ENCODE measurements at places on chromosomes 7 and 10.

- no peak for DNase-seq
These were observed 7.3 kb downstream of the FGFBP3 start for GRCh38 chr10:91901784-91902677.

GRCh38 chr10:129958148-129958628 lies 5.9 kb downstream of the EBF3 start:
- no peak for DNase-seq

- no peak for DNase-seq
These were observed 32.8 kb downstream of the SLC39A12 start for GRCh38 chr10:17984563-17984962.

DNA sequence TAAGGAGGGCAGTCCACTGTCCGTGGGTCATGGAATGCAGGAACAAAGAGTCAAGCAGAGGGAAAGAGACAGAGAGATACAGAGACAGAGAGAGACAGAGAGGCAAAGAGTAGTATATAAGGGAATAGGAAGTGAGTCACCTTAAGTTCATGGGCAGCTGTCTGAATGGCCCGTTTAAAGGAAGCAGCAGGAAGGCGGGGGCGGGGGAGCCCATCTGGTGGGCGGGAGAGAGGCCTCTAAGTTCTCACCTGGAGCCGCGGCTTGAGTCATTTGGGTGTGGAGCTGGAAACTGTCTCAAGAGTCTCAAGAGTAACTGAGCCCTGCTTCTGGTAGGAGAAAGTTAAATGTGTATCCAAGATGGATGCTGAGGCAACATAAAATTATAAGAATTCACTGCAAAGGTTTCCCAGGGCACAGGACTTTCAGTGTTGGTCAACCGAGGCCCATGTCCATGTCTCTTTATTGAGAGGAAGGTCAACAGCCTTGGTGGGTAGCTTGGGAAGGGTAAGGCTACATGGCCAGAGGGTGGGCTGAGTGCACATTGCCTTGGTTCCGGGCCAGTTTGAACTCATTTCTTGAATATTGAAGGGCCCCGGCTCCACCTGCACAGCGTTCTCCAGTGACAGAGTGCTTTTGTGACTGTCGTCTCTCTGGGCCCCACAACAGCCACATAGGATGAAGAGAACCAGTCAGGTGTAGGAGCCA lies 85.5 kb upstream of the CACUL1 start:
- no peak for DNase-seq

DNA sequence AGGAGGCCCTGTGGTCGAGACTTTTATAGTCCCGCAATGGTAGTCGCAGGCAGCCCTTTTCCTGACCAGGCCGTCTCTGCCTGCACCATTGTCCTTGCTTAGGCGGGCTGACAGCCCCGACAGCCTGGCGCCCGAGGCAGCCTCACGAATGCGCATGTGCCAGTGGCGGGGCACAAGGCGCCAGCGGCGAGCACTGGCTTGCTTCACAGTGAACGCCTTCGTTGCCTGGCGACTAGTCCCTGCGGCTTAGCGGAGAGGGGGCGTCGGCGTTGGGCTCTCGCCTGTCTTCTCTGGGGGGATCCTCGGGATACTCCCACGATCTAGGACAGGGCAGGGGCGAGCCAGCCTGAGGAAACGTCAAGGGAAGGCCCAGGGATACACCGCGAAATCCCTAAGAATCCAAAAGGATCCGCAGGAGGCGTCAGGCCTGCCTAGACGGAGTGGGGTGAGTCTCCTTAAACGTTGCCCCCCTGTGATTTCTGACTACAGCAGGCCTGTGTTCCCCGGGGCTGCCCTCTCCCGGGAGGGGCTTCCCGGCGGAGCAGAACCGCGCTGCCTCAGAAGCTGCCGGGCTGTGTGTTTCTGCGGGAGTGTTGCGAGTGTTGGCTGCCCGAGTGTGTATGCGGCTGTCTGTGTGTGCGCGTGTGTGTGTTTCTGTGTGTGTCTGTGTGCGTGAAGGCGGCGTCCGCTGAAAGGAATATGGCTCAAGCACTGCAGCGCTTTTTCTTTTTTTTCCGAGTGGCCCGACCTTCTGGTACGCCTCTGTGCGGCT lies 20.5 kb upstream of the ZNF273 start:
- no peak for DNase-seq

DNA sequence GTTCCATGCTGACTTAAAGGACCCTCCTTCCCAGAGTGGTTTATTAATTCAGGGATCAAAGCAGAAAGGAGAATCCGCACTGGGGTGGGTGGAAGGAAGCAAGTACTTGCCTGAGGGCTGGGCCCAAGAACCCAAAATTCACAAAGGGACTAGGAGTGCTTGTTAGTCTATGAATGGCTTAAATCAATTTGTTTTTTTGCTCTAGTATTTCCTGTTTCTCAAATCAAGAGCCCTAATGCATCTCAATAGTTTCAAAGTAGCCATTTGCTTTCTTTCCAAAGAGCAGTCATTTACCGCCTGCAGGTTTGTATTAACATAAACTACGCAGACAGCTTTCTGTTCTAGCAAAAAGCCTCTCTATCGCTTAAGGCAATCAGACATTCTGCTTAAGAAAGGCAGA lies 44.2 kb upstream of the SLC35G1 start:
- DNase-seq = no peak

GRCh38 chr10:77649333-77650331 lies 12.0 kb upstream of the KCNMA1 start:
- no peak for DNase-seq

GRCh38 chr7:112298543-112299100 lies 92.1 kb downstream of the ZNF277 start:
- no peak for DNase-seq

DNA sequence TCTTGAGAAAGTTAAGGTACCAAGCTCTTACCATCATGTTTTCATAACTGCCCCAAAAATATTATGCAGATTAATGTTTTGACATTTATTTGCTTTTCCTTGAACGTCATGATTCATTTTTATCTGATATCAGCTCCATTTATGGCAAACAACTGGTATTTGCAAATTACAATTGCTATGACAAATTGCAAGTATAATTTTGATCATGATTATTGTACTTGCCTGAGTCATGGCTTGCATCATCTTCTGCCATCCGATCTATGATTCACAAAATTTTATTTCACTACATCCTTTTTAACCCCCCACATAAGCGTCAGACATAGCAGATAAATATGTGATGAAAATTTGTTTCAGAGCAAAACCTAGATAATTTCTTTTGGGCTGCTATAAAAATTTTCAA lies 155.0 kb downstream of the STK31 start:
- no peak for DNase-seq

- peak; percentile 88 for DNase-seq
These were observed at the start of gene ZNF248 for GRCh38 chr10:37857287-37858211. Gene ZNF248 (minus strand): TSS chr10:37857610. CDS start chr10:37856310, 1,300 bp downstream.

GRCh38 chr10:103649654-103650423 lies 156.3 kb downstream of the NEURL1 start:
- no peak for DNase-seq

DNA sequence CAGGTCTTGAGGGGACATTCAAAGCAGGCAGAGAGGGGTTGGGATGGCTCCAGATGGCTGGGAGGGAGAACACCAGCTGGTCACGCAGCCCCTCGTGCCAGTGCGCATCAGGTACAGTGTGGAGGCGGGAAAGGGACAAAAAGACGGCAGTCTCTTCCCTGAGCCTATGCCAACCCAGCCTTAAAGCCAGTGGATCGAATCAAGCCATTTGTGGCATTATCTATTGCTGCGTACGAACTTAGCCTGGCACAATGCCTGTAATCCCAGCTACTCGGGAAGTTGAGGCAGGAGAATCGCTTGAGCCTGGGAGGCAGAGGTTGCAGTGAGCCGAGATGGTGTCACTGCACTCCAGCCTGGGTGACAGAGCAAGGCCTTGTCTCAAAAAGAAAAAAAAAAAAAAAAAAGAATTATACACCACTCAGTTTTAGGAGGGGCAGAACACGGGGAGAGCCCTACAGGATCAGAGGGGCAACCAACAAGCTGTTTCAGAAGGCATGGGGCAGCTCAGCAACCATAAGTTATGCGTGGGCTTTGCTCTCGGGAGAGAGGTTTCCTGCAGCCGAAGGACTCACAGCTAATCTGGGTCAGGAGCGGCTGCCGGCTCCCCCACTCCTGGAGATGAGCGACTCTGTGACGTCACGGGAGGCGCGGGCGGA lies 356 bp upstream of the NDUFB2 start:
- DNase-seq = no peak

DNA sequence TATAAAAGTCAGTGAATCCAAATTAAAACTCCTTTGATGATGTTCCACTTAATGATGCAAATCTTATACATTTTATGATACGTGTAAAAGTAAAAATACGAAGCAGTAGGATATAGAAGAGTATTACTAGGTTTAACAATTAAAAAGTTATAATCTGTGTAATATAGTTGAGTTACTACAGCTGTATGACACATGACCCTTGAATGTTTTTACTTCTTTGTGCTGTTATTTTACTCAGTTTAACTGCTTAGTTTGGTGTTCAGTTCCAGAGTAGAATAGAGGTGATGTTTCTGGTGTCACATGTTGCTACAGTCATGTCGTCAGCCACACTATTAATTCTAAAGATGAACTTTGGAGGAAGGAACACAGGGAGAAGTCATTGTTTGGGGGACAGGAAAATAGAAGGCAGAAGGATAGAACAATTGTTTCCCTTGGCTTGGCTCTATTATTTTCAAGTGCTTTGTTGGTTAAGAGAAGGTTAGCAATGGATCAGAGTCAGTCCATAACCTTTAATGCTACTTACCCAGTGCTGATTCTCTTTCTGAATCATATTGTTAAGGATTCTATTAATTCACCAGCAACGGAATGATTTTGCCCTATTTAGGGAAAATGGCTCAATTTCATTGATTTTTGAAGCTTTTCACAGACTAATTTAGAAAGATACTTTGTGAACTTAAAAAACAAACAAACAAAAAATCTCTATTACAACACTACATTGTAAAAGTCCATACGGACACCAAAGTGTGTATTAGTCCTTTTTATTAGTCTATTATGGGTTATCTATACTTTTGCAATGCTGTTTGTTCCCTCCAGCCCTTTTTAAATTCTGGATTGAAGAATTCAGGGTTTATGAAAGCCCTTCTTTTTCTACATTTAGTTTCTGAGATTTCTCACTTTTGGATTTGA lies 73.4 kb downstream of the CPED1 start:
- no peak for DNase-seq

DNA sequence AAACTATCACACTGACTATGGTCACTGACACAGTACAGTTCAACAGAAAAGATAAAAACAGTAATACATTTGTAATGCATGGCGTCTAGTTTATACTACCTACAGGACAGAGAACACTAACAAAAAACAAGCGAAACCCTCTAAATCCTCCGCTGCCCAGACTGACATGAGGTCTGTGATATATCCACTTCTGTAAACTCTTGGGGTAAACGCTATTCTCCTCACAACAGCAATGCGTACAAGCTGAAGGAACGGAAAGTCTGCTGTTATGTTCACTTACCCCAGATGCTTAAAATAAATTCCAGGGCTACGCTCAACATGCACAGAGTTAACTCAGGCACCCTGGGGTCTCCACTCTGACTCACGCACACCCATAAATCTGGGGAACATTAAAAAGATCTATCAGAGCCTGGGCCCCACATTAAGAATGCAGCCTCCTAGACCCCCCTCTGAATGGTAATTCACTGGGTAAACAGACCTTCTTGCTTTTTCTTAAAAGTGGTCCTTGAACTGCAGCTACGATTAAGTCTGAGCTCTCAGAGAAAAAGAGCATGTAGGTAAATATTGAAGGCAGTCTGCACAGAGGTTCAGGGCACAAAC lies 105.6 kb downstream of the CTBP2 start:
- DNase-seq = no peak

GRCh38 chr10:131629026-131629770 lies 271.6 kb upstream of the PPP2R2D start:
- DNase-seq = no peak

- DNase-seq = no peak
These were observed 57.2 kb downstream of the ENTPD1 start for GRCh38 chr10:95813054-95813685.

Measured in stimulated activated naive CD4-positive, alpha-beta T cell (primary cell).